ENCODE measurements at places on chromosomes 11 and 22. TPM values are rescaled to one million over a fixed set of nuclear protein-coding genes. Genes with fewer than 3 reads are reported as not detected.

- DNase-seq: no peak
These were observed at the start of gene LRP4 for GRCh38 chr11:46918083-46918787. TSS of gene LRP4 (minus strand) at chr11:46918550. CDS start at chr11:46918379, 171 bp downstream.

DNA sequence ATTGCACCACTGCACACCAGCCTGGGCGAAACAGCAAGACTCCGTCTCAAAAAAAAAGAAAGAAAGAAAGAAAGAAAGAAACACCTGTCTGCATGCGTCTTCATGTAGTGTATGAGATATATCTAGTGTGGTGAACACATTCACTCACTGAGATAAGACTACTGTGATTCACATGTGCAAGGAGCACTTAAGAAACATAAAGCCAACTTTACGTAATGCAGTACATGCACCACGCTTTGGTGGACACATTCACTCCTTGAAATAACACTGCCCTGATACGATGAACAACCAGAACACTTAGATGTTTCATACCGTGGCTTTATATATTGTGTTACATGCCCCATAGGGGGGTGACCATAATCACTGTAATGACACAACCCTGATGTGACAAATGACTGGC lies 96.0 kb downstream of the MICAL3 start:
- DNase-seq: no peak

DNA sequence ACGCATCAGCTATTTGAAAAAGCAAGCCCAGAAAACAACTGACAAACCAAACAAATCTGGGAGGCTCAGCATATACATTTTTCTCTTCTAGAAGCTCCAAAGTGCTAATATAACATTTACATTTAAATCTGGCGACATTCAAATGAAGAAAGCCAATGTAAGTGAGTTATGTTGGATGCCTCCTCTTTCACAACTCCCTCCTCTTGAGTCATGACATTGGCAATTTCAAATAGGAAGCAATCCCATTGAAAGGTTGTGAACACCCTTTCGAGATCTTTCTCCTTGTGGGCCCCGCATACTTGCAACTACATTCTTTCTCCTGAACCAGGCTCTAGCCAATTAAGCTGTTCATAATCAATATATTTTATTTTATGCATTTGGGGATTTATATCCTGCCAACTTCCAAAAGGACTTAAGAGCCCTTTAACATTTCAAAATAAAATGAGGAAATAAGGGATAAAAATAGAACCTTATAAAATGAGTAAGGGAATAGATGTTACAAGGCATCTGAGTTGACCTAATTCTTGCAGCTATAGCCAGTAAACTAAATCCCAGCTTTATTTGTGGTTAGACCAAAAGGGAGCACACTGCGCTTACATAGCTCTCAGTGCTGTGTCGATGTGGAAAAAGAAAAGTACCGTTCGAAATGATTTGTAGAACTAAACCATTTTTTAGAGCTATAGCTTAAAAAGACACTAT lies 129.5 kb upstream of the SESN3 start:
- DNase-seq: no peak

DNA sequence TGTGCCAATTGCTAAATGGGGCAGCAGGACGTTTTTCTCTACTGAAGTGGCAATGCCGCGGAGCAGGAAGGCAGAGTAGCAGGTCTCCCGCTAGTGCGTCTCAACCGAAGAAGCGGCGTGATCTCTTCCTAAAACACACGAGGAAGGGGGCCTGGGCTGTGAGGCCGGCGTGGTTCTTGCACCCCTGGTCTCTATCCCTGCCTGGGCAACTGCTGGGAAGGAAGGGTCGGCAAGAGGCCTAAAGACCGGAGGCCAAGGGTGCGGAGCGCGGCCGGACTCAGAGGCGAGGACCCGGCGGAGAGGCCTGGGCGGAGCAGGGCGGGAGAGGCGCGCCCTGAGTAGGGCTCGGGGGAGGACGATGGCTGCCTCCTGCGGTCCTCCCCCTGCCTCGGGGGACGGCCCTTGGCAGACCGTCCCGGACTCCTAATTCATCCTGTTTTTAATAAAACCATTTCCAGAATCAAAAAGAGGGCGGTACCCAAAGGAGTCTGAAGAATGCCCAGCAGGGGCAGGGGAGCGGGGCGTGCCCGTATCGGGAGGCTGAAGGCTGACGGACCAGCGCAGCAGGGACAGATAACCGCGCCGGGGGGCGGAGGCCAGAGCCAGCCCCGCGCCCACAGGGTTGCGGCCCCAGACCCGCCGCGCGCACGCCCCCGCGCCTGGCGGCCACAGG lies 572 bp upstream of the APLP2 start:
- DNase-seq: peak; percentile 96

- DNase-seq: no peak
These were observed 143.8 kb downstream of the LARGE1 start for GRCh38 chr22:33776491-33776890.

GRCh38 chr11:79313530-79313913 lies 127.3 kb downstream of the TENM4 start:
- DNase-seq: no peak

DNA sequence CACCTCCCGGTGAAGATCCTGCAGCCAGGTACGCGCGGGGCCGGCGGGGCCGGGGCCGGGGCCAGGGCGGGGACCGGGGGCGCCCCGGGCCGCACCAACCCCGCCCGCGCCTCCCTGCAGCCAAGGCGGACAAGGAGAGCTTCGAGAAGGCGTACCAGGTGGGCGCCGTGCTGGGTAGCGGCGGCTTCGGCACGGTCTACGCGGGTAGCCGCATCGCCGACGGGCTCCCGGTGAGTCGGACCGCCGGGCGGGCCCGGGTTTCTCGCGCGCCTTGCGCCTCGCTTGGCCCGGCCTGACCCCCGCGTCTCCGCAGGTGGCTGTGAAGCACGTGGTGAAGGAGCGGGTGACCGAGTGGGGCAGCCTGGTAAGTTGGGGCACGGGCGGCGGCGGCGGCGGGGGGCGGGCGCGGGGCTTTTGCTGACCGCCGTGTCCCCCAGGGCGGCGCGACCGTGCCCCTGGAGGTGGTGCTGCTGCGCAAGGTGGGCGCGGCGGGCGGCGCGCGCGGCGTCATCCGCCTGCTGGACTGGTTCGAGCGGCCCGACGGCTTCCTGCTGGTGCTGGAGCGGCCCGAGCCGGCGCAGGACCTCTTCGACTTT lies 531 bp downstream of the PIM3 start:
- DNase-seq: peak; percentile 86

DNA sequence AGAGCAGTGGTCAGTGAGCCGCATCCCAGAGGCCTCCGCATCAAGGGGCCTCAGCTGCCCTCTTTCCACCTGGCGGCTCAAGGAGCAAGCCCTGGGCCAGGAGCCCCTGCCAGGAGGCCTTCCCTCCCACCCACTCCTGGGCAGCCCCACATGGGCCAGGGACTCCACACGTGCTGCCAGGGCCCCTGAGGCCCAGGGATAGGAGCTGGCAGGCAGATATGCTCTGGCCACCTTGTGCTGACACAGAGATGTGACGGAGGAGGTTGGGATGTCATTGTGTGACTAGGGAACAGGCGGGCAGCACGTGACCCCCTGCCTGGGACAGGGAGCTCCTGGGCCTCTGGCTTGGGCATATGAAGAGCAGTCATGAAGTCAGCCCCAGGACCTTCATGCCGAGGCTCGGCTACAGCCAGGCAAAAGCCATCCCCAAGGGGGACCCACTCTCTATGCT lies 77.9 kb downstream of the PIWIL3 start:
- DNase-seq: no peak

- no peak for DNase-seq
These were observed 237.3 kb downstream of the BRD1 start for GRCh38 chr22:49590381-49590780.

DNA sequence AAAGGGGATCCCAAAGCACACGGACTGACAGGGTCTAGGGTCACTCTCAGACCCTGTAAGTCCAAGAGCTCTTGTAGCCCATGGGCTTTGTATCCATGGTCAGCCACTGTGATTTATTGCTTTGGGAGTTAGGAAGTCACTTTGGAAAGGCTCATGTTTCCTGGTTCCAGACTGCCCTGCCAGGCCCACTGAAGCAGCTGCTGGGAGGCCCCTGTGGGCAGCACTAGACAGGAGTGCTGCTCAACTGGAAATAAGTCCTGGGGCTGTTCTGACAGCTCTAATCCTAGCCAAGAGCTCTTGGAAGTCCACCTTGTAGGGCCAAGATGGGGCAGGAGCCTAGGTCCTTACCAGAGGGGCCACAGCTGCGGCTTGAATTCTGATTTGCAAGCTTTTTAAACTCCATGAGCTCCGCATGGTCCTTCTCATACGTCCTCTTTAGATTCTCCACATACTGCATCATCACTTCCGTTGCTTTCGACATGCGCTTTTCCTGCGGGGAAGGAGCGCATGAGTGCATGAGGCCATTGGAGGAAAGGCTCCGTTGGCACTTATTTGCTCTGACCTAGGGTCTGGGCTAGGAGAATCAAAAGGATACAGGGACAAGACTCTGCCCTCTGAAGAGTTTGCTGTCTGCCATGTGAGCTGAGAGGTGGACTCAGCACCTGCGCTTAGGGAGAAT lies 32.2 kb upstream of the LYVE1 start:
- no peak for DNase-seq

DNA sequence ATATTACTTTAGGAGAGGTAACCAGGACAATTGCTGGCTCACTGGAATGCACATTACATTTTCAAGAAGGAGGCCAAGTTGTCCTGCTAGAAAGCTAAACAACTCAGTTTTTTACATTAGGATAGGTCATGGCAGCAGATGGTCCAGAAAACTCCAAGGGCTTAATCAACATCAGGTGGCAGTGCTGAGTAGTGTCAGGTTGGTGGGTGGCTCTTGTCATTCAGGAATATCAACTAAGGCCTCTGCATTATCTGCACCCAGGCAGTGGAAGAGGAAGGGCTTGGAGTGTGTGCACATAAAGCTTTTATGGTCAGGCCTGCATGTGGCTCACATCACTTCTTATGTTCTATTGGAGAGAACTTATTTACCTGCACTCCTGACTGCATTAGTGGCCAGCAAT lies 32.2 kb upstream of the OR4B1 start:
- DNase-seq: no peak

- peak; percentile 35 for DNase-seq
These were observed 5.9 kb downstream of the CHKA start for GRCh38 chr11:68115285-68115684.

DNA sequence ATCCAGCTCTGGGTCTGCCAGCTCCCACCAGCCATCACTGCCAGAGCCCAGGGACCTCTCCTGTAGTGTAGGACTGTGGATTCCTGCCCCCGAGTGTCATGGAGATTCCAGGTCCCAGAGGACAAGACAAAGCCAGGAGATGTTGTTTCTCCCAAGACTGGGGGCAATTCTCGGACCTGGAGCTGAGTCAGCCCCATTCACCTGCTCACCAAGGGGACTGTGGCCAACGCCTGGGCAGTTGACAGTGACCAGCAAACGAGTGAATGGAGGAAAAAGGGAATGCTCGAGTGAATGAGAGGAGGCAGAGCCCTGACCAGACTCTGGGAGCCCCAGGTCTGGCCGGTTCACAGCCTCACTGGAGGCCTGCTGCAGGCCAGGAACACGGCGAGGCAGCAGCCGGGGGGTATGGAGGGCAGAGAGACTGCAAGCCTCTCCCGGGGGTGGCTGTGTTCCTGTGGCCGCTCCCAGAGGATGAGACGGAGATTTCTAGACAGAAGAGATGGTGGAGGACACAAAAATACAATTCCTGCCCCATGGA lies 61.3 kb upstream of the PRR5 start:
- peak; percentile 64 for DNase-seq

ROBO4 gene
- total RNA-seq: 19.8 TPM

CSNK2A3 gene
- total RNA-seq: 2.1 TPM

SCGB1D2 gene
- total RNA-seq: not detected

INSC gene
- total RNA-seq: 0.23 TPM

MEI1 gene
- 4.3 TPM for total RNA-seq

MYH9 gene
- total RNA-seq: 831 TPM

Measured in posterior vena cava (tissue), 2 donors.